ENCODE measurements at places on chromosomes 5 and 9.

GRCh38 chr5:150138551-150139265 is 16.9 kb downstream of the PDGFRB start:
- DNase-seq = no peak

- no peak for DNase-seq
Measured at GRCh38 chr5:81630684-81631083, 120.2 kb downstream of the SSBP2 start.

DNA sequence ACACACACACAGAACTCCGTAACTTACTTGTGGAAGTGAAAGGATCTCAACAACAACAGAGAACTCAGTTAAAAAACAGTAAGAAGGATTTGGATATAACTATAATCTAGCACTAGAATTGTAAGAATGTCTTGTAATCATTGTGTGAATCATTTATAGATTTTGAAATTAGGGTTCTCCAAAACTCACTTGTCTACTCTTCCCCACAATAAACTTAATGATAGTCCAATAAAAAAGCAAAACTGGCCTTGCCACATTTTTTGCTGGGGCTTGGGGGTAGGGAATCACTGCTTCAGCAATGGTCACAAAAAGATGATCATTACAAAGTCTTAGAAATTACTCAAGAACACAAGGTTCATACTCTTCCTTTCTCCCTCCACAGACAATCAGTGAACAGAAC is 8.8 kb downstream of the TBCA start:
- DNase-seq = no peak

GRCh38 chr5:157167214-157167621 is 1.2 kb upstream of the GARIN3 start:
- DNase-seq = no peak

- DNase-seq = no peak
Measured at GRCh38 chr5:76606701-76607100, 16.5 kb downstream of the F2RL2 start.

- DNase-seq = no peak
Measured at GRCh38 chr9:108150736-108151586, 661.4 kb upstream of the KLF4 start.

DNA sequence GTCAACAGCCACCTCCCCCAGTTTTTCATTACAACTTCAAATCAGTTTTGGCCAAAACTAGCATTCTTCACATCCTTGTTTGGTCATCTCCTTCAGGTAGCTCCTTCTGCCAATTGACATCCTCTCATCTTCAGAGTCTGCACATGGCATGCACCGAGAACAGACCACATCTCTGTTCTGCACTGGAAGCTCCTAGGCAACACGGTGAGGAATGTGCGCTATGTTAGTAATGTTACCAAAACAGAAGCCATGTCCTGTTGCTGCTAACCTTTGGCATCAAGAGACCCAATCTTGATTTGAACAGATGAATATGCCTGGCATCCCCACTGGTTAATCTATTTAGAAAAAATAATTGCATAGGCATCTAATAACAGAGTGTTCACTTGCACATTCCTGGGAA is 5.1 kb upstream of the HK3 start:
- DNase-seq = no peak

- no peak for DNase-seq
Measured at GRCh38 chr9:37037503-37038301, 3.6 kb upstream of the PAX5 start.

GRCh38 chr5:84032324-84032723 is 311.7 kb upstream of the HAPLN1 start:
- DNase-seq = no peak

DNA sequence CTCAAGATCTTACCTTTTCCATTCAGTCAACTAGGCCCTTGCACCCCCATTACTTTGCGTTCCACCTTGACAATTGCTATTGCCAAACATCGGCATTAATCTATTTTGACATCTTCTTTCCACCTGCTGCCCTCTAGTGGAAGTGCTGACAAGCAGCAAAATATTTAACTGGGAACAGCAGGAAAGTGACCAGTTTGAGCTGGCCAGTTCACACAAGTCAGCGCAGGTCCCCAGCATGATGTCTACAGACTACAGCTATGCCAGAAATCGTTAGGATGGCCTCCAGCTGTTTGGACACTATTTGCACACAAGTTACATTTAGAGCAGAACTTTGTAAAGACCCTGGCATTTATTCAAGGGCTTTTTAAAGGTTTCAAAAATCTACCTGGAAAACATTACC is 160.1 kb downstream of the GHR start:
- DNase-seq = no peak

DNA sequence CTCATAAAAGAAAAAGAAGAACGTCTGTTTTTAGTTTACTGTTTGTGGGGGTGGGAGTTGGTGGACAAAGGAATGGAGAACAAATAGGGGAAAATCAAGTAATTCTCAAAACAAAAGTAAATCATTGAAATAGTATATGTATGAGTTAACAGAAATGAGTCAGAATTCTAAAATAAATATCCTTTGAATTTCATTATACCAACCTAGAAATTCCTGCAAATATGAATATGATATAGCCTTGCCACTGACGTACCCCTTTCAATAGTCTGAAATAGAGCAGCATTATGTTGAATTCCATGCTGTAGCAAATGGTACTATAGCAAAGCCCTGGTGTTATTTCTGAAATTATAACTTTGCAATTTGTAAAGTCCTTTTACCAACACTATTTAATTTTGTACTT is 29.6 kb upstream of the DTWD2 start:
- no peak for DNase-seq

GRCh38 chr5:84303315-84303714 is 81.4 kb downstream of the EDIL3 start:
- no peak for DNase-seq

DNA sequence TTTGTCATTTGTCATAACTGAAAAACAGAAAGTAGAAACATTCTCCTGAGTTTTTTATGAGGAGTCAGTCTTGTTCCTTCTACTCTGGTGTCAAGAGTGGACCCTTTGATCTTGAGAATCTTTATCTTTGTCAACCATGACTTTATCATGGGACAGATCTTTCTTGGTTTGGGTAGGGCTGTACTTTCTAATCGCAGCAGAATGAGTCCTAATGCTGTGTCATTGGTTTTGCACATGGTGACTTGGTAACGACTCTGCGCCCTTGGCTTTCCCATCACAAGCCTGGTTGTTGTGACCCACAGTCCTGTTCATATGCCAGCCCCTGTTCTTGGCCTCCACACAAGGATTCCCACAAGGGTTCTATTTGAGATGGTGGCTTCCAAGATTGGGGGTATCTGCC is 45.6 kb downstream of the AOPEP start:
- no peak for DNase-seq

DNA sequence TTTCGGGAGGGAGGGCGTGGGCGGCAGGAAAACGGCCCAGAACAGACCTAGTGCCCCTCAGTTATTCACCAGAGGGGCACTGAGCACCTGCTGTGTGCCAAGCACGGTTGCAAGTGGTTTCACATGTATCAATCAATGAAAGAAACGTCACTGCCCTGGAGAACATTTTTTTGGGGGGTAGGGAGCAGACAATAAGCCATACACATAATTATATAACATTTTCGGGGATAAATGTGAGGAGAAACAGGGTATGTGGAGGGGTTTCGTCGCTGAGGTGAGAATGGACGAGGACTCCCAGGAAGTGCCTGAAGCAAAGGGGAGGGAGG is 444 bp upstream of the ZNF354A start:
- DNase-seq = no peak

GRCh38 chr9:132238026-132238972 is 76.4 kb downstream of the NTNG2 start:
- no peak for DNase-seq

GRCh38 chr5:56649569-56649968 is 165.8 kb upstream of the MAP3K1 start:
- no peak for DNase-seq

DNA sequence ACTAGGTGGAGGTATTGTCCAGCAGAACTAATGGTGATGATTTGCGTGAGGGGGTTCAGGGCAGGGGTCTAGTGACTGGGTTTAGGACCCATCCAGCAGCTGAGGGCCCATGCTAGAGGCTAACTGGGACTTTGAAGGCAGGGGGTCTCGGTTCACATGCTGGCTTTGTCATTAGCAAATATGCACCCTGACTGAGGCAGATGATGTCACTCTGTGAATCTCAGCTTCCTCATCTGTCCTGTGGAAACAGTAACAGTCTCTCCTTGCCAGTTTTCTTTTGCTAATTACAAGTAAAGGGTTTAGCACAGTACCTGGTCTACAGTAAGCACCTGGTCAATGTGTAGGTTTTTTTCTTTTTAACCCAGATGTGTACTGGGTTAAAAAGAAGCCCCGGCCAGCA is 5.2 kb downstream of the SH2D3C start:
- no peak for DNase-seq

- DNase-seq = no peak
Measured at GRCh38 chr9:20302197-20302596, 320.1 kb downstream of the MLLT3 start.

GRCh38 chr5:76583163-76584047 is 39.8 kb downstream of the F2RL2 start:
- DNase-seq = no peak

- no peak for DNase-seq
Measured at GRCh38 chr9:21660976-21661375, 141.5 kb upstream of the MTAP start.

- no peak for DNase-seq
Measured at GRCh38 chr5:168790002-168790635, 211.0 kb upstream of the PANK3 start.

DNA sequence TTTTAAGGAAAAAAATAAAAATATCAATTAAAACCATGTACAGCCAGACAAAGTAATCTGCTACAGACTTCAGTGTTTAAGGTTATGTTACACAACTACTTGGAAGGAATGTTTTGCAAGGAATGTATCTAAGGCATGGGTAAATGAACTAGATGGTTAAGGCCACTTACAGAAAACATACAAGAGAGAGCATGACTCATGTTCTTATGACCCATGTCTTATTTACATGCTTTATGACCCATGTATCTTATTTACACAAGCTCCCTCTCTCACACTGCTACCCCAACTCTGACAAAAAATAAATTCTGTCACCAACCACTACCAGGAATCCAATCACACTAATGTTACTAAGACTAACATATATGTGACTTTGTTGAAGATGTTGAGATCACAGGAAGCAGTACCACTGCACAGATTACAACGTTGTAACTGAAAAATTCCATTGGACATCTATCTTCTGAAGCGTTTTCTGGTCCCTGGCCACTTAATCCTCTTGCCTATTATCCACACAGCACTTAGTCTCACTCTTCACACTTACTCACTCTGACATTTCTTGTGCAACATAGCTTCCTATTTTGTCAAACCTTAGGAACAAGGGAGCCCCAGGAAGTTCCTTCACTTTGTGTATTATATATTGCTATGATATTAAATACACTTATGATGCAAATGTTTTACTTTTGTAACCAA is 1630.1 kb upstream of the C9orf72 start:
- no peak for DNase-seq

- no peak for DNase-seq
Measured at GRCh38 chr5:98656796-98657195, 116.7 kb upstream of the RGMB start.

DNA sequence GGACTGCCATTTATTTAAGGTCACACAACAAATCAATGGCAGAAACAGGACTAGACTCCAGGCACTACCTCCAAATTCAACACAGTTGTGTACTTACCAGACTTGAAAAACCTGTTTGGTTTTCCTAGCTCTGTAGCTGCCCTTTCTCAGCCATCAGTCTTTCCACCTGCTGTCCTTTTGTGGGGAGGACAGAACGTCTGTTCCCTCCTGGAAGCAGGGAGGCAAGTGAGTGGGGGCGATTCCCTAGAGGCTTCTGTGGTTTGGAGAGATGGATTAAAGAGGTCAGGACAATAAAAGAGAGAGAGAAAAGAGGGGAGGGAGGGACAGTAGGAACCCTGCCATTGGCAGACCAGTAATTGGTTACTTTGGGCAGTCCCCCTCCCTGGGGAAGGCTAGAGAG is 14.7 kb downstream of the ASTN2 start:
- no peak for DNase-seq

DNA sequence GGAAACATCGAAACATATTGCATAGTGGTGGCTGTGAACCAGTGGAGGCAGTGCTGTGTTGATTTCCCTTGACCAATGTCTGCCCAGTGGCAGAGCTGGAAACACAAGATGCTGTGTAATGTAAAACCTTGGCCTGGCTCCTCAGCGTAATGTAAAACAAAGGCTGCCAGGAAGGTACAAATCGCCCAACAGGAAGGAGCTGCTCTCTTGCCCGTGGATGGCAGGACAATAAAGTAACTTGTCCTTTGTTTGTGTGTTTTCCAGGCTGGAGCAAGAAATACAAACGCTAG is 143.4 kb downstream of the PALM2AKAP2 start:
- no peak for DNase-seq

GRCh38 chr5:33885679-33886078 is 6.1 kb downstream of the ADAMTS12 start:
- DNase-seq = no peak

DNA sequence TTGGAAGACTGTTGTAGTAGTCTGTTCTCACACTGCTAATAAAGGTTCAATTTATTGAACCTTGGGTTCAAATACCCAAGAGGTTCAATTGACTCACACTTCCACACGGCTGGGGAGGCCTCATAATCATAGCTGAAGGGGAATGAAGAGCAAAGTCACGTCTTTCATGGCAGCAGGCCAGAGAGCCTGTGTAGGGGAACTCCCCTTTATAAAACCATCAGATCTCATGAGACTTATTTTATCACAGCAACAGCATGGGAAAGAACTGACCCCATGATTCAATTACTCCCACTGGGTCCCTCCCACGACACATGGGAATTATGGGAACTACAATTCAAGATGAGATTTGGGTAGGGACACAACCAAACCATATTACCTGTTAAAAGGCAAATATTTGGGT is 268.2 kb downstream of the TMEM167A start:
- DNase-seq = no peak

DNA sequence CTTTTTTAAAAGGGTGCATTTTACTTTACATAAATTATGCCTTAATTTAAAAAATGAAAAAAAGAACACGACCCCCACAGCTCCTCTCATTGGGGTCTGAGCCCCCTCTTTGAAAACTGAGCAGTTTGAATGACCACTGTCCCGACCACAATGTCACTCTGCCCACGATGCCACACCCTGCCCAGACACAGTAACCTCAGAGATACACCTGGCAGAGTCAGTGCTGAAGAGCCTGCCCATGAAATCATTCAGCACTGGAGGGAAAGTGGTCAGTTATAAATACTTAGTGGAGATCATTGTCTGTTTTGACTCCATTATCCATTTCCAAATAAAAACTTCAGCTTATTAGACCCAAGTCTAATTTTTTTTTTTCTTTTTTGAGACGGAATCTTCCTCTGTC is 49.3 kb downstream of the DNAJC21 start:
- DNase-seq = no peak

DNA sequence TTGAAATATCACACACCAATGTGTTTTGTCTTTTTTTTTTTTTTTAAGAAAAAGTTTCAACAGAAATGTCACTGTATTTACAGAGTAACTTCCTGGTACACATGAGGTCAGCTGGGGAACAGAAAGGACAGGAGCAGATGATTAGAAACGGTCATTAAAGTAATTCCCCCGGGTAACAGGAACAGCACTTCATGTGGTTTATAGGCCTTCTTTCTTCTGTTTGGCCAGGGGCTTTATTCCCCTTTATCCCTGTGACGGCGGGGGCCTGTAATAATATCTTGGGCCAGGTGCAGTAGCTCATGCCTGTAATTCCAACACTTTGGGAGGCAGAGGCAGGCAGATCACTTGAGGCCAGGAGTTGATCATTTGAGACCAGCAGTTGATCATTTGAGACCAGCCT is 30.5 kb upstream of the MSH3 start:
- DNase-seq = no peak

GRCh38 chr5:102654559-102655349 is 100.4 kb upstream of the PAM start:
- DNase-seq = no peak

GRCh38 chr9:114131808-114132549 is 23.4 kb upstream of the COL27A1 start:
- no peak for DNase-seq

Measured in stimulated activated CD4-positive, alpha-beta T cell treated with anti-CD3 and anti-CD28 coated beads, Interleukin-15, amount 100 ng/mL, for 1 hour (primary cell).